Dorsolateral prefrontal cortex (tissue), 122 donors: ENCODE measurements at places on chromosomes 12 and 14. TPM values are rescaled to one million over a fixed set of nuclear protein-coding genes. Genes with fewer than 3 reads are reported as not detected.

TAC3 gene
- total RNA-seq, result 7.5 TPM

PRMT5 gene
- 56.5 TPM for total RNA-seq

GRCh38 chr12:79537675-79538074 lies 153.1 kb downstream of the PAWR start:
- DNase-seq, result no peak

DNA sequence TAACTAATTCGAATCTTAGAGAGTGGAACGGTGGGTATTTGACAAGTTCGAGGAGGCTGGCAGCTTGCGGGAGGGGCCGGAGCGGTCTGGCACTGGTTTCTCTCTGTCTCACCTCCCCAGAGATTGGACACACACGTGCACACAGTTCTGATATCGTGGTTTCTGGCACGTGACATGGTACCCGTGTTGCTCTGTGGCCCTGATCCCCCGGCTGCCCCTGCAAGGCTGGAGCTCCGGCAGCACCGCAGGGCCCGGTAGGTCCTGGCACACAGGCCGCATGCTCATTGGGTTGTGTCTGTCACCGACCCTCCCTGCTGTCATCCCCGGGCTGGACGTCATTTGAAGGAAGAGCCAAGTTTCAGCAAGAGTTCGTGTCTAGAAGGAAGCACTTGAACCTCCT lies 82.7 kb downstream of the PPP2R5C start:
- no peak for DNase-seq
